H1 (cell line): ENCODE measurements at places on chromosomes 6 and 20. TPM values are rescaled to one million over a fixed set of nuclear protein-coding genes. Genes with fewer than 3 reads are reported as not detected.

Gene TFAP2C
- polyA plus RNA-seq: 1.7 and 2.8 TPM in 2 replicates

Gene EFCAB8
- polyA plus RNA-seq: 0.02 and 0.06 TPM in 2 replicates

Gene WFDC10B
- polyA plus RNA-seq: 0.21 and 0.36 TPM in 2 replicates

Gene NKAIN4
- 17.0 and 21.9 TPM in 2 replicates for polyA plus RNA-seq
